Small intestine (tissue), 16 donors: ENCODE measurements at places on chromosomes 11 and 22. TPM values are rescaled to one million over a fixed set of nuclear protein-coding genes. Genes with fewer than 3 reads are reported as not detected.

TECTA gene
- 0.21 TPM for polyA plus RNA-seq

SYNGR1 gene
- polyA plus RNA-seq, result 10.7 TPM

DBX1 gene
- not detected for polyA plus RNA-seq

CALCA gene
- 0.18 TPM for polyA plus RNA-seq

KCNE3 gene
- polyA plus RNA-seq, result 88.4 TPM

ATP6V1E1 gene
- polyA plus RNA-seq, result 104 TPM

MAPK8IP2 gene
- polyA plus RNA-seq, result 3.5 TPM

OR5B21 gene
- not detected for polyA plus RNA-seq

RAG2 gene
- polyA plus RNA-seq, result not detected

SYT7 gene
- polyA plus RNA-seq, result 0.89 TPM

CSNK2A3 gene
- 0.67 TPM for polyA plus RNA-seq

GDPD5 gene
- 3.0 TPM for polyA plus RNA-seq

KDM4D gene
- polyA plus RNA-seq, result not detected

GRCh38 chr11:72003776-72004171 lies 5.1 kb downstream of the IL18BP start:
- H3K4me3 ChIP-seq, result no peak overlapping the region
- DNase-seq, result no peak
- H3K27me3 ChIP-seq, result no peaks in the 10 kb centered on the region
- peaks cover 41% of the 10 kb centered on the region for H3K36me3 ChIP-seq
- H3K4me1 ChIP-seq, result no peaks in the 10 kb centered on the region
- H3K27ac ChIP-seq, result no peak overlapping the region

GRCh38 chr11:33575311-33575710 lies 125.3 kb downstream of the C11orf91 start:
- H3K4me1 ChIP-seq, result no peaks in the 10 kb centered on the region
- H3K36me3 ChIP-seq, result no peaks in the 10 kb centered on the region
- no peaks in the 10 kb centered on the region for H3K27me3 ChIP-seq
- H3K27ac ChIP-seq, result no peak overlapping the region

- no peaks in the 10 kb centered on the region for H3K36me3 ChIP-seq
- peak overlapping the region; percentile 88 for H3K27ac ChIP-seq
- no peak overlapping the region for H3K4me3 ChIP-seq
- peak; percentile 90 for DNase-seq
- no peaks in the 10 kb centered on the region for H3K27me3 ChIP-seq
These were observed 2.6 kb upstream of the C11orf91 start for GRCh38 chr11:33703234-33703633.

GRCh38 chr11:78194490-78194889 lies 5.8 kb downstream of the USP35 start:
- DNase-seq, result peak; percentile 43
- H3K36me3 ChIP-seq, result peaks cover 19% of the 10 kb centered on the region
- no peak overlapping the region for H3K4me3 ChIP-seq
- H3K4me1 ChIP-seq, result peaks cover 3% of the 10 kb centered on the region
- no peak overlapping the region for H3K27ac ChIP-seq

DNA sequence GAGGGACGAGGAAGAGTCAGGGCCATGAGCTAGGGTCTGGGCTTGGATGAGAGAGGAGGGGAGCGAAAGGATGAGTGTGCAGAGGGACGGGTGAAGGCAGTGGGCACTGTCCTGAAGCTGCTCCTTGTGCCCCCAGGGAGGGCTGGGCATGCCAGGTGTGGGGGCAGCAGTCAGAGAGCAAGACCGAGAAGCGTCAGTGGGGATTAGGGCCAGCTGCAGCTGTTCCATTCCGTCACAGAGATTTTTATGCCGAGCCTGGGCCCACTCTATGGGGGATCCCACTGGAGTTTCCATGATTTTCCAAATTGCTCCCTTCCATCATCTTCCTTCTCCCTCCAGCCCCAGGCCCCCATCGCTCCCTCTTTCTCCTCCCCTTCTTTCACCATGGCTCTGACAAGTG lies 93.2 kb downstream of the NECTIN1 start:
- H3K27ac ChIP-seq, result no peak overlapping the region
- no peaks in the 10 kb centered on the region for H3K27me3 ChIP-seq
- no peaks in the 10 kb centered on the region for H3K36me3 ChIP-seq
- H3K4me3 ChIP-seq, result no peak overlapping the region
- H3K4me1 ChIP-seq, result no peaks in the 10 kb centered on the region

DNA sequence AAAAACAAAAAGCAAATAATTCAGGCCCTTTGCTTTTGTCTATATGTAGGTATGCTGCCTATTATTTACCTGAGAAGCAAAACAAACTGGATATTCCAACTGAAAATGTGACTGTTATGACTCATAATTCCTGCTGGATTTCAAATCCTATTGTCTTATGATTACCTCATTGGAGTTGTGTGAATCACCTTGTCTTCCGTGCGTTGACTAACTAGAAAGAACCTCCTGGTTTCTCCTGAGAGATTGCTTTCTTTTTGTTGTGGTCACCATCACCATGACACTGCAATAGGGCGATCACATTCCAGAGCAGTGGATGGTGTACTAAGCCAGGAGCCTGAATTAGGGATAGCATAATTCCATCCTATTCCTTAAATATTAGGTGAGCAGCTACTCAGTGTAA lies 23.0 kb upstream of the EXPH5 start:
- no peak for DNase-seq
- H3K36me3 ChIP-seq, result no peaks in the 10 kb centered on the region
- peaks cover 28% of the 10 kb centered on the region for H3K27me3 ChIP-seq
- no peak overlapping the region for H3K27ac ChIP-seq

DNA sequence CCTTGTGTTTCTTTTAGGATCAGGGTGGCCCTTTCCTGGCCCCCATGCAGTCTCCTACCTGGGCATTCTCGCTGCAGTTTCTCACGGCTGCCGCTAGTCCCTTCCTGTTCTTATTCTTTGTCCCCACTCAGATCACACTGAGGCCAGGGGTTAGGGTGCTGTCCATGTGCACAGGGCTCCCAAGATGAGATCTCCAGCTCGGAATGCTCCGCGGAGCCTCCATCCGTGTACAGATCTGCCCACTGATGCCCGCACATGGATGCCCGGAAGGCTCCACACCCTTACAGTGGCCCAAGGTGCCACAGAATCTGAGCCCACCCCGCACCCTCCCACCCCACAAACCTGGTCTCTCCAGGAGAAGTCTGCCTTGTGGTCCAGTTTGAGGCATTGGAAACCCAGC lies 457.3 kb downstream of the TBC1D22A start:
- H3K36me3 ChIP-seq, result no peaks in the 10 kb centered on the region
- DNase-seq, result no peak
- H3K27me3 ChIP-seq, result no peaks in the 10 kb centered on the region
- H3K4me3 ChIP-seq, result no peak overlapping the region

DNA sequence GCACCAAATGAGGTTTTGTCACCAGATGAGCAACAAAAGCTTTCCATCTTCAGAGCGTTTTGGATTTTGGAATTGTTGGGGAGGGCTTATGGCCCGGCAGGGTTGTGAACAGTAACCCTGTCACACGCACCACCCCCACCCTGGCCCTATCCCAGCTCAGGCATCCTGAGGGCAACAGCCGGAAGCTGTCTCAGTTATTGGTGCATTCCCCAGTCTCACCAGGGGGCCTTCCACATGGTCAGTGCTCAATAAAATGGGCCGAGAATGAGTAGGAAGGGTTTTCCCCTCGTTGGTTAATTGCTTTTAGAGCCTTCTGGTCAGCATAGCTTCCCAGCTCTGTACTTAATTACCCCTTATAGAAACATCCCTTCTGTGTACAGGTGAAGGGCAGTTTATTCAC lies 46.0 kb downstream of the LRP5 start:
- H3K36me3 ChIP-seq, result peaks cover 11% of the 10 kb centered on the region
- H3K27ac ChIP-seq, result no peak overlapping the region
- no peaks in the 10 kb centered on the region for H3K27me3 ChIP-seq
- no peaks in the 10 kb centered on the region for H3K4me1 ChIP-seq
- no peak overlapping the region for H3K4me3 ChIP-seq

GRCh38 chr11:3227568-3228444 lies 4.4 kb downstream of the MRGPRE start:
- H3K36me3 ChIP-seq, result no peaks in the 10 kb centered on the region
- no peak overlapping the region for H3K27ac ChIP-seq
- H3K4me3 ChIP-seq, result no peak overlapping the region
- DNase-seq, result no peak
- H3K27me3 ChIP-seq, result no peaks in the 10 kb centered on the region

DNA sequence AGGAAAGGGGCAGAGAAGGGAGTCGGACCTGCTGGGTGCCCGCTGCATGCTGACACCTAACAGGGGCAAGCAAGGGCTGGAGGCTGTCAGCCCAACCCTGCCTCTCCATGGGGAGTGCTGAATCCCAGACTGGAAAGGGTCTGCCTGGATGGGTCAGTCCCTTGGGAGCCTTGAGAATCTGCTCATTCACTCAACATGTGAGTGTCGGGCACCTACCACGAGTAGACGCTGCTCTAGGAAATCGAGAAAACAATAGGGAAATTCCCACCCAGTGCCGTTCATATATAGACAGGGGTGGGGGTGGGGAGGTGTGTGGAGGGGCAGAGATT lies 4.4 kb upstream of the CTSD start:
- no peak for DNase-seq
- H3K27ac ChIP-seq, result no peak overlapping the region
- H3K36me3 ChIP-seq, result no peaks in the 10 kb centered on the region
- peaks cover 13% of the 10 kb centered on the region for H3K4me1 ChIP-seq
- H3K4me3 ChIP-seq, result no peak overlapping the region

DNA sequence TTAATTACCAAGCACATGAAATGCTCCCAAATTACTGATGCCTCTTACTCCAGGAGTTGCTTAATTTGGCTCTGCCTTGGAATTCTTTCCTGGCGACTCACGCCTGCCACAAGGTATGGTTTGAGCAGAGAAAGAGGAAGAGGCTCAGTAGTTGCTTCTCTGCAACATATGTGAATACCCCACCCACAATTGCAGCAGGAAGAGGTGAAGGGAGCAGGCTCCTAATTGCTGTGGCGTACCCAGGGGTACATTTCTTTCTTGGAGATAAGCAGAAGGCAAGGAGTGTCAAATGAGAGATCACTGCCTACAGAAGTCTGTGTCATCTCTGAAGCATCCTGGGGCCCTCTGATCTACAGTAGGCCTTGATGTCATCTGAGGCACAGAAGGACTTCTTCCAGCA lies 10.6 kb upstream of the NNMT start:
- no peak overlapping the region for H3K4me3 ChIP-seq
- H3K36me3 ChIP-seq, result no peaks in the 10 kb centered on the region
- H3K27me3 ChIP-seq, result no peaks in the 10 kb centered on the region

DNA sequence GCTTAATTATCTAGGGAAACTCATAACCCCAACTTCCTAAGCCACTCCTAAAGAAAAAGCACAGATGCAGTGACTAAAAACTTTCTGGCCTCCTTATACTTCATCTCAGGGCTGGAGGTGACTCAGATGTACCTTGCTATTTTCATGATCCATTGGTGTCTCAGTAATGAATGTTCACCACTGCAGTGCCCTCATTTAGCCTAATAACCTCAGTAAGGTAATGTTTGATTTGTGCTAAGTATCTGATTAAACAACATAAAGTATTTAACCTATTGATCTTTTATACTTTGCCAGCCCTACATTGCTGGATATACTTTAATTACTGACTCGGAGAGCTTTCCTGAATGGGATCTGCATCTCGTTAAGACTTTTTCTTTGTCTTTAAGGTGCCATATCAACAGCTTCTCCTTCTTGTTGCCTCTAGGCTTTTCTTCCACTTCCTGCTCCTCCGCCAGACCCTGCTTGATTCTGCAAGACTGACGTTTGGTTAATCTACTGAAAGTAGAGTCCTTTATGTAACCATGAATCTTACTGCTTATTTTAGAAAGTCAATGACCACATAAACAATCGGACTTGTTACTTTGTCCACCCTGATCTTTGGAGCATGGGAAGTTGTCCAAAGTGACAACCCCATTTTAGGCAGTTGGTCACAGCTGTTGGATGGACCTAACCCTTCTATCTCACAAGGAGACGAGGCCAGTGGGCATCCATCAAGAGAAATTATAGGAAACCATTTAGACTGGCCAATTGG lies 303.0 kb downstream of the ST3GAL4 start:
- H3K4me1 ChIP-seq, result no peaks in the 10 kb centered on the region
- no peak overlapping the region for H3K4me3 ChIP-seq
- H3K36me3 ChIP-seq, result no peaks in the 10 kb centered on the region
- DNase-seq, result no peak
- no peak overlapping the region for H3K27ac ChIP-seq

DNA sequence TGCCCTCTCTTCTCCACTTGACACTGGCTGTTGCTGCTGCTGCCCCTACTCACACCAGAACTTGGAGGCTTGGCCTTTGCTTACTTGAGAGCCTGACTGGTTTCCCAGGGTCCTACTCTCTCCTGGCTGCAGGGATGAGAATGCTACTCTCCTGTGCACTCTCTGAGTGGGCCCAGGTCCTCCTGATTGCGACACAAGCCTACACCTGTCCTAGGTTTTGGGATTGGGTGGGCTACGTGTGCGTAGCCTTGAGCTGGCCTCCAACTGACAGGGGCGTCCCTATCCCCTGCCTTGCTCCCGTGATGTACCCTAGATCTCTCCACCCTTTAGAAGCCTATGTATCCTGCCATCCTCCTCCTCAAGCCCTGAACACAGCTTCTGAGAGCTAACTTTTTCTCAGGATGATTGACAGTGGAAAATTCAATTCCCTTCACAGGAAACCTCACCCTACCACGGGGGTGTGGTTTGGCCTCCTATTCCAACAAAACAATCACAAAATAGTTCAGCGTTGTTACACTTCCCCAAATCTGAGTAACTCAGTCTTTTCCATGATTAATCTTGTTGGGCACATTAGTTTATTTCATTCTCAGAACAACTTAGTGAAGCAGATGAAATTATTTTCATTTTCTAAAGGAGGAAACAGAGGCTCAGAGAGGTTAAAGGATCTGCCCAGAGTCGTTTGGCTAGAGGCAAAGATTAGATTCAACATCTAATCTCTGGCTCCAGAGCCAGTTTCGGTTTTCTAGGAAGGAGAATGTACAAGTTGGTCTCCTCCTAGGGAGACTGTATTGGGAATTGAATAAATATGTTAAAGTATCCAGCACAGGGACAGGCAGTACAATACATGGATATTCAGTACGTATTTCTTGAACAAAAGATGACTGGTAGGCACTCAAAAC lies 17.6 kb upstream of the AMOTL1 start:
- H3K27ac ChIP-seq, result no peak overlapping the region
- no peak for DNase-seq
- H3K27me3 ChIP-seq, result no peaks in the 10 kb centered on the region
- peaks cover 3% of the 10 kb centered on the region for H3K4me1 ChIP-seq
- H3K36me3 ChIP-seq, result no peaks in the 10 kb centered on the region

GRCh38 chr11:133900176-133901105 lies 55.1 kb upstream of the SPATA19 start:
- no peaks in the 10 kb centered on the region for H3K4me1 ChIP-seq
- H3K36me3 ChIP-seq, result no peaks in the 10 kb centered on the region
- no peak overlapping the region for H3K27ac ChIP-seq
- no peaks in the 10 kb centered on the region for H3K27me3 ChIP-seq
- DNase-seq, result no peak

- no peaks in the 10 kb centered on the region for H3K36me3 ChIP-seq
- no peak overlapping the region for H3K4me3 ChIP-seq
- H3K27ac ChIP-seq, result no peak overlapping the region
- H3K27me3 ChIP-seq, result no peaks in the 10 kb centered on the region
- no peaks in the 10 kb centered on the region for H3K4me1 ChIP-seq
These were observed 2.6 kb downstream of the VSIG10L2 start for GRCh38 chr11:125948278-125949051.
